ENCODE measurements at places on chromosomes 2 and 18. TPM values are rescaled to one million over a fixed set of nuclear protein-coding genes. Genes with fewer than 3 reads are reported as not detected.
A peak's percentile ranks its signal among the peaks of the same experiment; 100 is the strongest.

CRACDL gene
- total RNA-seq: 0.07 TPM

UGT1A8 gene
- not detected for total RNA-seq

GNLY gene
- not detected for total RNA-seq

DNA sequence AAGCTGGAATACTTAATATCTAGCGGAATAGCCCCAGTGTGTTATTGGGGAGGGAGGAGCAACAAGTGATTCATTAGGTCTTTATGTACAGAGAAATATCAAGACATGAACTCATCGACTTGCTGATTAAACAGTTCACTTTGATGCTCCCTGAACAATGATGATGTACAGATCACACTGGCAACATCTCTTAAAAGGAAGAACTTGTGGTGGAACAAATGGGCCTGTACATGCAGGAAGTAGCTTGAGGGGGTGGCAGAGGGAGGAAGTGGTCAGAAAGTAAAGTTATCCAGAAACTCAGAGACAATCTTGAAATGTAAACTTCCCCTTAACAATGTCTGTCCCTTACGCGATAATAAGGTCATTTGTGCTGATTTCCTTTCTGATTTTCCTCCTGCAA, 90.5 kb downstream of the NXPH2 start:
- H3K4me1 ChIP-seq: no peaks in the 10 kb centered on the region
- no peak for DNase-seq
- H3K27me3 ChIP-seq: no peaks in the 10 kb centered on the region
- no peaks in the 10 kb centered on the region for H3K36me3 ChIP-seq

GRCh38 chr18:5944448-5944847, 49.1 kb upstream of the TMEM200C start:
- H3K4me3 ChIP-seq: no peak overlapping the region
- no peak for DNase-seq
- peaks cover 16% of the 10 kb centered on the region for H3K4me1 ChIP-seq
- no peaks in the 10 kb centered on the region for H3K36me3 ChIP-seq
- no peak overlapping the region for H3K27ac ChIP-seq
- H3K27me3 ChIP-seq: no peaks in the 10 kb centered on the region

IMPACT gene
- total RNA-seq: 66.5 TPM

DNA sequence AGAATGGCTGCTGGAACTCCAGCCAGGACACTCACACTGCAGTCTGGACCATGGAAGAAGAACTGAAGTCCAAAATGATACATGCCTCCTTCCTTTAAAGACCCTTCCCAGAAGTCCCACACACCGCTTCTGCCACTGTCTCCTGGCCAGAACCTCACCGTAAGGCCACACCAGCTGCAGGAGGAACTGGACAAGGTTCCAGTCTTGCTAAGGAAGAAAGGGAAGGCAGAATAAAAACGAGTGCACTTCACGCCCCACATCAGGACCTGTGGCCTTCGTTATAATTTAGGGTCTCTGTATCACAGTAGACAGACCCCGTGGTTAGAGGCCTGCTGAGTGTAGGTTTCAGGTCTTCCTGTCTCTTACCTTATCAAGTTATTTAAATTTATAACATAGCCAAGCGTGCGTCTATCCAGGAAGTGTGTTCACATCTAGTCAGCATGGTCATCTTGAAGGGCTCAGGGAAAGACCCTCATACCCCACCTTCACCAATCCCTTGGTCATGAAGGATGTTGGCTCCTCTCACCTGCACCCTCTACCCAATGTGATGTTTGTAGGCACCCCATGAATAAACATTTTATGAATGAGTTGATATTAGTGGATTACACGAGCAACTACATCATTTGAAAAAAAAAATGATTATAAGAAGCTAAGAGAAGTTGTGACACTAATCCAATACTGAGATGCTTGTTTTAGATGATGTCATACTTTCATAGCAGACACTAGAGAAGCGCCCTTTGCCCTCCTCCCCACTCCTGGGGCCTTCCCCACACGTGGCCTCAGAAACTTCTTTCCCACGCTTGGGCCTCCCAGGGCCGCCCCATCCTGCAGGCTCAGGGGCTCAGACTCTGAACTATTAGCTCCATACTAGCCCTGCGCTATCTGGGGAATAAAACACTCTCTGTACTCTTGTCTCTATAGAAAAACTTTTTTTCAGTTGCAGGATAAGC, 157.6 kb downstream of the FAM210A start:
- H3K4me1 ChIP-seq: no peaks in the 10 kb centered on the region
- H3K4me3 ChIP-seq: no peak overlapping the region
- no peak overlapping the region for H3K27ac ChIP-seq

GRCh38 chr2:190827720-190828119, 52.9 kb upstream of the GLS start:
- H3K4me3 ChIP-seq: no peak overlapping the region
- no peaks in the 10 kb centered on the region for H3K36me3 ChIP-seq
- H3K27ac ChIP-seq: no peak overlapping the region
- no peaks in the 10 kb centered on the region for H3K27me3 ChIP-seq
- no peak for DNase-seq

DNA sequence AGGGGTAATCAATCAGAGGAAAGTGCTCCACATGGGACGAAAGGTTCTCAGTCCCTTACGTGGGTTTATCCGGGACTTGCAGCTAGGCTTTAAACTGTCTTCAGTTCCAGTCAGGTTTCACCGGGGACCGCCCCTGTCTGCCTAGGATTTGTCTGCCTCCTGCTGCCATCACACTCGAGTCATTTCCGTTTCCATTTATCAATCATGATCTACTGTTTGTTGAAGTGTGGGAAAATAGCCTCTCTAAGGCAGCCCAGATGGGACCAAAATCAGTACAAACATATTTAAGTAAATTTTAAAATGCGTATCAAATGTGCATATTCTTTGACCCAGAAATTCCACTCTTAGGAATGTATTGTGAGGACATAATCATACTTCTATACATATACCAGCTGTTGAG, 10.5 kb downstream of the TRAPPC12 start:
- no peaks in the 10 kb centered on the region for H3K27me3 ChIP-seq
- H3K4me1 ChIP-seq: no peaks in the 10 kb centered on the region
- peaks cover 5% of the 10 kb centered on the region for H3K36me3 ChIP-seq
- no peak overlapping the region for H3K4me3 ChIP-seq

- H3K27ac ChIP-seq: no peak overlapping the region
- no peak for DNase-seq
- H3K4me3 ChIP-seq: no peak overlapping the region
- no peaks in the 10 kb centered on the region for H3K27me3 ChIP-seq
- H3K36me3 ChIP-seq: peaks cover 3% of the 10 kb centered on the region
Observed at GRCh38 chr2:190970873-190971506, 43.0 kb downstream of the STAT1 start.

DNA sequence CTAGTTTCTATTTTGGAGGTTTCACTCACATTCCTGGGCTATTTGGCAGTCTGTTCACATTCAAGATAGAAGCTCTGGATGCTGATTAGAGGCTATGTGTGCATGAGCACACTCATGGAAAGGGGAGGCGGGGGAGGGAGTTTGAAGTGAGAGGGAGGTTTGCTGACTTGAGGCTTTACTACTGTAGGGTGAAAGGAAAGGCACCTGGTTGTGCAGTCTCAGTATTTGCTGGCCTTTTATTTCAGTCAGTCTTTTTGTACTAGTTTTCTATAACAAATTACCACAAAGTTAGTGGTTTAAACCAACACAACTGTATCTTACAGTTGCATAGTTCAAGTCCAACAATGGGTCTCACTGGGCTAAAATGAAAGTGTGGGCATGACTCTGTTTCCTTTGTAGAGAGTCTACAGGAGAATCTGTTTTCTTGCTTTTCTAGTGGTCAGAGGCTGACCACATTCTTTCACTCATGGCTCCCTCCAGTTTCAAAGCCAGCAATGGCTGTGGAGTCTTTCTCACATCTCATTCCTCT, 47.7 kb upstream of the NR4A2 start:
- H3K27me3 ChIP-seq: no peaks in the 10 kb centered on the region
- peaks cover 4% of the 10 kb centered on the region for H3K36me3 ChIP-seq
- H3K4me1 ChIP-seq: peaks cover 7% of the 10 kb centered on the region
- DNase-seq: peak; percentile 16
- H3K27ac ChIP-seq: no peak overlapping the region

DNA sequence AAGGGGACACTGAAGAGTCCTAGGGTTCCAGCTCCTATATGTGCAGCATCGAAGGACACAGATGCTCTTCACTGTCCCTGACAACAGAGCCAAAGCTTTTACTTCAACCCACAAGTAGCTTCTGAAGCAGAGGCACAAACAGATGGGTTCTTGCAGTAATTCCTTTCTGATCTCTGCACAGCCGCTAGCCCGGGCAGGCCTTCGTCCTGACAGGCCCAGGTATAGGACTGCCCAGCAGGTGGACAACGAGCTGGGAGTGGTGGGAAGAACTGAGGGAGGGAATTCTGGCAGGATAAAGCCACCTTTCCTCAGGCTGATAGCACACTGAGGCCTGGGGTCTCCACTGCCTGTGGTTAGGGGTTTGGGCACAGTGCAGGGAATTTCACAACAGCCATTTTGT, 94.8 kb downstream of the RHOB start:
- no peak overlapping the region for H3K27ac ChIP-seq
- no peaks in the 10 kb centered on the region for H3K27me3 ChIP-seq
- H3K4me3 ChIP-seq: no peak overlapping the region
- no peak for DNase-seq

- no peak overlapping the region for H3K27ac ChIP-seq
- no peak overlapping the region for H3K4me3 ChIP-seq
- DNase-seq: no peak
- peaks cover 28% of the 10 kb centered on the region for H3K36me3 ChIP-seq
- no peaks in the 10 kb centered on the region for H3K27me3 ChIP-seq
Observed at GRCh38 chr2:135853401-135853800, 16.4 kb upstream of the LCT start.

ARHGAP25 gene
- total RNA-seq: 5.8 TPM

DNA sequence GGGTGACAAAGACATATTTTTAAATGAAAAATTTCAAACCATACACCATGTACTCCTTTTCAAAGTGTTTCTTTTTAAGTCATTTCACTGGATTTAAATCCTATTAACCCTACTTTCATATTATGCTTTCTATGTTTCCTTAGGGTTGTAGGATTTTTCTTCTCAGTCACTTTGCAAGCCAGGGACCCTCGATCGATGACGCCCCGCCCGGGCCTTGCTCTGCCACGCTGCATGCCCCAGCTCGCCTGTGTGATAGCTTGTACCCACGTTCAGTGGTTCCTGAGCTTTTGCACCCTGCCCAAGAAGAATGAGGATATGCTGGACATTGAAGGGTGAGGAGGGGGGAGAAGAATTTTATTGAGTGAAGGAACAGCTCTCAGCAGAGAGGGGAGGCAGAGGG, 568.0 kb downstream of the TRIB2 start:
- no peaks in the 10 kb centered on the region for H3K36me3 ChIP-seq
- H3K27me3 ChIP-seq: no peaks in the 10 kb centered on the region
- no peak for DNase-seq
- no peak overlapping the region for H3K27ac ChIP-seq

- H3K4me3 ChIP-seq: no peak overlapping the region
- no peak overlapping the region for H3K27ac ChIP-seq
- no peaks in the 10 kb centered on the region for H3K36me3 ChIP-seq
- H3K27me3 ChIP-seq: no peaks in the 10 kb centered on the region
- no peak for DNase-seq
Observed at GRCh38 chr2:142142595-142142994, 11.8 kb upstream of the LRP1B start.

GRCh38 chr2:10733566-10733925, 12.1 kb downstream of the ATP6V1C2 start:
- no peak for DNase-seq
- no peaks in the 10 kb centered on the region for H3K4me1 ChIP-seq
- no peak overlapping the region for H3K4me3 ChIP-seq
- H3K27ac ChIP-seq: no peak overlapping the region
- H3K36me3 ChIP-seq: no peaks in the 10 kb centered on the region

DNA sequence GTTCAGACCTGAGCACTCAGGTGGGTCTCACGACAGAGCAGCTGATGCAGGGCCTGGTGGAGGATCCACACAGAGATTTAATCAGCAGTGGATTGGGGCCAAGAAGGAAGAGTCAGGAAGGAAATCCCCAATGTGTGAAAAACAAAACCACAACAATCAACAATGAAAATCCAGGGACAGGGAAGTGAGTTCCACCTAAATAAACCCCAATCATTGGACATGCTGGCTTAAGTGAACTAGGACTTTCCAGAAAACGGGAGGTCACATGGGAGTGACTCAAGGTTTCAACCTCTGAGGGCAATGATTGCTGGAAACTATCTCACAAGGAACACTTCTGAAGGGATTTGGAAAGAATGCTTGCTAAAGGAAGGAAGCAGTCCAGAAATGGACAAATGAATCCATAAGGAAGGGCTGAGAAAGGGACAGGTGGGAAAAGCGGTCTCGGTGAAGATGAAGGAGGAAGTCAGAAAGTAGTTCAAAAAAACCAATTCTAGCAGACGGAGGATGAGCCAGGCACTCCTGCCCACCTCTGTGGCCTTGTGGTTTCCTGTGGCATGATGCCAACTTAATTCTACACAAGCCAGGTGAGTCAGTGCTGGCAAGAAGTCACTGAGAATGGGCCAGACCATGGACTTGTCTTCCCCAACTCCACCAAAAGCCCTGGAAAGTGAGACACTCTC, 15.4 kb upstream of the XDH start:
- no peak for DNase-seq
- H3K27ac ChIP-seq: no peak overlapping the region
- no peaks in the 10 kb centered on the region for H3K27me3 ChIP-seq
- no peaks in the 10 kb centered on the region for H3K36me3 ChIP-seq
- no peak overlapping the region for H3K4me3 ChIP-seq

DNA sequence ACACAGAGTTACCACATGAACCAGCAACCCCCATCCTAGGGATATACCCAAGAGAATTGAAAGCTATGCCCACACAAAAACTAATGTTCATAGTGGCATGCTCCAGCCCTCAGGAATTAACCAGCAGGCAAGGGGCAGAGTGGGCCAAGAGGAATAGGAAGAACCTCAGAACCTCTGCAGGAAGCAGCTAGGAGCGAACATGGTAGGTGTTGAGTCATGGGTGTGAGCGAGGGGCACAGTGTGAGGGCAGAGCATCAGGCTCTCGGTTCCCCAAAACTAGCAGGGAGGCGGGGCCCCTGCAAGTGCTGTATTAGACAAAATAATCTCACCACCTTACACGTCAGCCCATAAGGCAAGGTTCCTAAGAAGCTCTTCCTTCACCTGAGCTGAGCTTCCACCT, 5.6 kb upstream of the RUFY4 start:
- H3K4me1 ChIP-seq: peaks cover 9% of the 10 kb centered on the region
- DNase-seq: no peak
- no peak overlapping the region for H3K27ac ChIP-seq
- H3K27me3 ChIP-seq: peaks cover 29% of the 10 kb centered on the region
- no peak overlapping the region for H3K4me3 ChIP-seq
